ENCODE measurements at places on chromosomes 11 and 22.

DNA sequence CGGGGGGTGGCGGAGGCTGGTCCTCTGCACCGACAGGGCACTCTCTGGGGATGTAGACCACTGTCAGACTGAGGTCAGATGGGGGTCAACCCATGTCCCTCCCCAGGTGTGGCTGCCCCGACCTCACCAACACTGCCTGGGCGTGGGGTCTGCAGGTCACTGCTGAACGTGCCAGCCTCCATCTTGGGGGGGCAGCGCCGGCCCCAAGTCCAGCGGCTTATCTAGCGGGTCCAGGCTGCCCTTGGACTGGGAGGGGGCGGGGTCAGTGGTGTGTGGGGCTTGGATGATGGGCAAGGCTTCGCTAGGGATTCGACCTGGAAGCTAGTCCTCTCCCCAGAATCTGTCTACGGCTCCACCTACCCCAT lies 178.2 kb downstream of the IGLL1 start:
- no peaks in the 10 kb centered on the region for H3K27me3 ChIP-seq
- H3K27ac ChIP-seq = no peak overlapping the region
- no peak for DNase-seq
- H3K4me1 ChIP-seq = no peaks in the 10 kb centered on the region
- H3K4me3 ChIP-seq = peak overlapping the region; percentile 42

- DNase-seq = no peak
- peaks cover 12% of the 10 kb centered on the region for H3K36me3 ChIP-seq
- H3K27me3 ChIP-seq = no peaks in the 10 kb centered on the region
- no peak overlapping the region for H3K4me3 ChIP-seq
Measured at GRCh38 chr11:43316451-43316850, 4.7 kb downstream of the API5 start.

GRCh38 chr11:63944987-63945386 lies 6.2 kb downstream of the NAA40 start:
- H3K27me3 ChIP-seq = no peaks in the 10 kb centered on the region
- H3K27ac ChIP-seq = peak overlapping the region; percentile 45
- peaks cover 42% of the 10 kb centered on the region for H3K4me1 ChIP-seq
- H3K4me3 ChIP-seq = no peak overlapping the region

- no peaks in the 10 kb centered on the region for H3K27me3 ChIP-seq
- no peak for DNase-seq
- H3K36me3 ChIP-seq = peaks cover 43% of the 10 kb centered on the region
- H3K4me1 ChIP-seq = peaks cover 4% of the 10 kb centered on the region
- no peak overlapping the region for H3K27ac ChIP-seq
Measured at GRCh38 chr11:1007279-1007678, 29.2 kb downstream of the MUC6 start.
